ENCODE measurements at places on chromosomes 7 and 10.

DNA sequence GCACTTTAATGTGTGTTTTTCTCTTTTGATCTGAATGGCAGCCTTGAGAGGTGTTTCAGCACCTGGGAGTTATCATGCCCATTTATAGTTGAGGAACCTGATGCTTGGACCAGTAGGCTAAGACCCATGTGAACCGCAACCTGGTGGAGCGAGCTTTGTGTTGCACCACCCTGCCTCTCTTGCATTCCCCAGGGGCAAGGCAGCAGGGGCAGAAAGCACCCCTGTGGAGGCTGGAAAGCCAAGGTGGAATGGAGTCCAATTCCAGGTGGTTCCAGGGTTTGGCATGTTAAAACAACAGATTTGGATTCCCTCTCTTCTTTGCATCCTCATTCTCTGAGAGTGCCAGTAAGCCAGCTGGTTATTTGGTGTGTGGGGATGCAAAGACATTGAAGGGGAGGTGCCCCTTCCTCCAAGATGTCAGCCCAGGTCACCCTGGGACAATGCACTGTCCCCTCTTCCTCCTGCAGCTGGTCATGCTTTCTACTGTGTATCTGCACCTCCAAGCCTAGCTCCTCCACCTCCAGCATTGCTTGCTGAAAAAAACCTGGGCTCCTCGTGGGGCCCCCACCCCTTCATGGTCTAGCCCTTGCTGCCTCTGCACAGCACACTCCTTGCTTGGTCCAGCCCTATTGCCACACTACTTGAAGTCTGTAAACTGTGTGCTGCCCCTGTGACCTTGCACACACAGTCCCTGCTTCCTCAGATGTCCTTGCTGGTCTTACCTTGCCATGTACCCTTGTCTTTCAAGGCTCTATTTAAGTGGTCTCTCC, 5.6 kb upstream of the CDH23 start:
- ATAC-seq: no peak

DNA sequence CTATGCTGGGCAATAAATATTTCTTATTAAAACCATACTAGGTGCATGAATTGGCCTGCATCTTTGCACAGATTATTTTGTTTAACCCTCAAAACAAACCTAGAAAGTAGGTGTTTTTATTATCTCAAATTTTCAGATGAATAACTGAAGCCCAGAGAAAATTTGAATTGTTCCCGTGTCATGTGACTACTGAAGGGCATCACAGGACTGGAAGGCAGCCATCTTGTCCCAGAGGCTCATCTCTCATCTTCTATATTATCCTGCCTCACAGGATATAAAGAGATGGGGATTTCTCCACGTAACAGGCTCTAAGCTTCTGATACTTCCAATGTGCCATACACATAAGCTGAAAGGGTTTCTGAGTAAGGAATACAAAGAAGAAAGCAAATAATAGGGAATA, 84.0 kb upstream of the ODAD2 start:
- ATAC-seq: no peak

- no peak for ATAC-seq
Measured at GRCh38 chr10:93097386-93097785, 23.7 kb downstream of the CYP26A1 start.

DNA sequence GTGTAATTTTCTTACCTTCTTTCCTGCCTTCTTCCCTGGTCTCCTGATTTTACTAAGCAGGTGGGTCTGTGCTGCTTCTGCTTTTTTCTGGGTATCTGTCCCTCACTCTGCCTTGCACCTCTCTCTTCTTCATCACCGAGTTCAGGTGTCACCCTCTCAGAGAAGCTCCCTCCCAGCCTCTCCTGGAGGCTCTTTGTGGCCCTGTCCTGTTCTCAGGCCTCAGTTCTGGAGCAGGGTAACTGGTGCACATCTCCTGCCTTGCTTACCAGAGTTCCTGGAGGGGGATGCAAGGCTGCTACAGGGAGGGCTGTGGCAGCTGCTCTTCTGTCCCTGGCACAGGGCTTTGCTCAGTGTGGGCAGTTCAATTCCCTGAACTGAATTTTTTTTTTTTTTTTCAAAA, 66.1 kb downstream of the RBM33 start:
- no peak for ATAC-seq

DNA sequence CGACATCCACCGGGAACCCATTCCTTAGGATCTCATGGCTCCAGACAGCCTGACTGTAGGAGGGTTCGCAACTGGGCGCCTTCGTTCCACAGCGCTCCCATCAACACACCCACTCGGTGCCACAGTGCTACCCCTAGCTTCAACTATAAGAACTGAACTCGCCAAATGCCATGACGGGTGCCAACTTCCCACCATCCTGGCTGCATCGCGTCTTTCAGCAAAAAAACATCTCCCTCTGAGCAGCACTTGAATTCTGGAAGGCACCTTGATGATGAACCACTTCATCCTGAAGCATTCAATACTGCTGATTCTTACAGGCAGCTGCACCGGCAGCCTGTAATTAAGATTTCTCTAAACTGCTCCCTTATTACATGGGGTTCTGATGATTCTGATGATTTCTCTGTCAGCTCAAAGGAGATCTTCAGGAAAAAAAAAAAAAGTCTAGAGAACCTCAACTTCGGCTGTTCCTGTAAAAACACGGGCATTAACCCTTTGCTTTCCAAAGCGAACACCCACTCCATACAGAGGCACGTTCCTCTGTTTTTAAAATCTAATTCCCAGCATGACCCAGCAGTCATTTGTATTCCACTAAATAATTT, 1.3 kb downstream of the CYTH3 start:
- peak; percentile 59 for ATAC-seq
